Inflammatory macrophage (primary cell): ENCODE measurements at places on chromosomes 5 and 9.

DNA sequence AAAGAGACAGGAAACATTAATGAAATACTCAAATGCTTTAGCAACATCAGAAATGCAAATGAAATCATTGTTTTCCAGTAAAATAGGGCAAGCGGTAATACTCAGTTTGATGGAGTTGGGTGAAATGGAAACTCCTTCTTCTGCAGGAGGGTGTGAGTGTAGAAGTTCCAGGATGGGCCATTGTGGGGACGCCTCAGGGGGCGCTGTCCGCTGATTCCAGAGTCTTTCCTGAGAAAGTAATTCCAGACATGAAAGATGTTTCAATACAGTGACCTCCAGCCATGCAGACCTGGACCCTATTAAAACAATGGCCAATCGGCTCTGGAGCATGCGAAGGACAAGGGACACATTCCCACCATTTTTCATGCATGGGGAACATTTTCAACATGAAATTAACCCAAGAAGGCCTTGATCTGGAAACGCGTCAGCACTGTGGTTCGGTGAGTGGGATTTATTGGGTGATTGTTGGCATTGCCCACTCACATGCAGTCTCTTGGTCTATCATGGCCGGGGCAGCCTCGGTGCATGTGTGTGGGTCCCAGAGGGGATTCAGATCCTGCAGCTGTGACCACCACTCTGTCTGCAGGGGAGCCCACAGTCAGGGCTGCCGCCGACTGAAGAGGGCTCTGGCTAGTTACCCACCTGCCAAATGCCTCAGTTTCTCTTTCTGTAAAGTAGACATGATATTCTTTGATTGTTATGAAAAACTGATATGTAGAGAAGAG, 132.6 kb upstream of the IRX4 start:
- no peak for DNase-seq

- DNase-seq = no peak
Measured at GRCh38 chr9:123033864-123034601, 566 bp downstream of the GPR21 start.

- DNase-seq = no peak
Measured at GRCh38 chr5:175252234-175252805, 191.7 kb downstream of the DRD1 start.

DNA sequence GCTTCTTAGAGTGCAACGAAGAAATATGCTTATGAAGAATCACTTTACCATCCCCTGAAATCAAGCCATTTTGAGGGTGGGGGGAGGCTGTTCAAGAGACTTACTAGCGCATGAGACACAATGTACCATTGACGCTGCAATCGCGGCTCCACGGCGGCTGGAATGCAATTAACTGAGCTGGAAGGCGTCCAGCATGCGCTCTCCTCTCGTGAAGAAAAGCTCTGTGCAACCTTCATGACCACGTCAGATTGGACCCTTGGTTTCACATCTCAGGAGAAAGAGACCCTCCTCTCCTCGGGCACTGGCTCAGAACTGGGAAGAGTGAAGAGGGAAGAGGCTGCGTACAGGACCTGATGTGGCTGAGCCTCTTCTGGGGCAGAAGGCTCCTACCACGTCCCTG, 138.5 kb upstream of the IRX2 start:
- no peak for DNase-seq

GRCh38 chr5:103391659-103392058, 133.1 kb downstream of the MACIR start:
- no peak for DNase-seq

DNA sequence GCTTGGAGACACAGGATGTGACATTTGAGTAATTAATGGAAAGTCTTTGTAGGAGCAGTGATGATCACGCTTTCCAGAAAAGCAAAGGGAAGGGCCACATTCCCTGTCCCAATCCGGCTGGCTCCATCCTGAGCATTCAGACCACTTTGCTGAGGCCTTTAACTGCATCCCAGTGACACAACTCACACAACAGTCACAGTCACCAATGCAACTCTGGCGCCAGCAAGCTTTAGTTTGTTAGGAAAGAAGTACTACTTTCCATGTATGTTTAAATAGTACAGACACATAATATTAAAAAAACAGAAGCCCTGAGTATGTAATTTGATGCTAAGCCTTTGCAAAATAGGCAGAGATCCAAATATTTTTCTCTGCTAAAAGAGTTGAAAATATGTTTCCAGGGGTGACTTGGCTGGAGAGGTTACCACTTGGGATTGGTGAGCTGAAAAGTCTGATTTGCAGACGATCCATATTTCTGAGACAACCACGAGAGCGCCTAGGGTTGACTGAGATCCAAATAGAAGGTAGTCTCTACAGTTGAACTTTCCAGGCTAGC, 31.7 kb upstream of the GAS1 start:
- DNase-seq = no peak

DNA sequence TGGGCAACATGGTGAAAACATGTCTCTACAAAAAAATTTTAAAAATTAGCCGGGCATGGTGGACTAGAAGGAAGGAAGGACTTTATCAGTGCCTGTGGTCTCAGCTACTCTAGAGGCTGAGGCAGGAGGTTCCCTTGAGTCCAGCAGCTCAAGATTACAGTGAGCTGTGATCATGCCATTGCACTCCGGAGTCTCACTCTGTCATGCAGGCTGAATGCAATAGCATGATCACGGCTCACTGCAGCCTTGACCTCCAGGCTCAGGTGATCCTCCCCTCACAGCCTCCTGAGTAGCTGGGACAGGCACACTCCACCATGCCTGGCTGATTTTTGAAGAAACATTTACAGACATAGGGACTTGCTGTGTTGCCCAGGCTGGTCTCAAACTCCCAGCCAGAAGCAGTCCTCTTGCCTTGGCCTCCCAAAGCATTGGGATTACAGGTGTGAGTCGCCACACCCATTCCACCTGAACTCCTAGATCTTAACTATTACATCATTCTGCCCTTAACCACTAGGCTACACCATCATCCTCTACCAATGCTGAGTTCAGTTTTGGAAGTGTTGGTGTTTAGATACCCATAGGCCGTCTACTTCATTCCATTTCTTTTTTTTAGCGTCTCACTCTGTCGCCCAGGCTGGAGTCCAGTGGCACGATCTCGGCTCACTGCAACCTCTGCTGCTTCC, 2.0 kb upstream of the URM1 start:
- no peak for DNase-seq

DNA sequence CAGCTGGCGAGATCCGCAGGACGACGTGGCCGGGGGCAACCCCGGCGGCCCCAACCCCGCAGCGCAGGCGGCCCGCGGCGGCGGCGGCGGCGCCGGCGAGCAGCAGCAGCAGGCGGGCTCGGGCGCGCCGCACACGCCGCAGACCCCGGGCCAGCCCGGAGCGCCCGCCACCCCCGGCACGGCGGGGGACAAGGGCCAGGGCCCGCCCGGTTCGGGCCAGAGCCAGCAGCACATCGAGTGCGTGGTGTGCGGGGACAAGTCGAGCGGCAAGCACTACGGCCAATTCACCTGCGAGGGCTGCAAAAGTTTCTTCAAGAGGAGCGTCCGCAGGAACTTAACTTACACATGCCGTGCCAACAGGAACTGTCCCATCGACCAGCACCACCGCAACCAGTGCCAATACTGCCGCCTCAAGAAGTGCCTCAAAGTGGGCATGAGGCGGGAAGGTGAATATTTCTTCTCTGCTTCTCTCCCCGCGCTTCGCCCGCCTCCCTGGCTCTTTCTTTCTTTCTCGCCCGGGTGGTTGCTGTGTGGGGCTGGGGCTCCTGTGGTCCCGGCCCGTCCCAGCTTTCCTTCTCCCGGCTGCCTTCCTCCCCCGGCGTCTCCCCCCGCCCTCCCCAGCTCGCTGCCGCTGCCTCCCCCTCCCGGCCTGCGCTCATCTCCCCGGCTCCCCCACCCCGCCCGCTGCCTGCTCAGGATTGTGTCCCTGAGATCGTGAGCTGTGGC, 2.2 kb downstream of the NR2F1 start:
- DNase-seq = no peak
